ENCODE measurements at places on chromosomes 3 and 15. TPM values are rescaled to one million over a fixed set of nuclear protein-coding genes. Genes with fewer than 3 reads are reported as not detected.

The CEMIP gene
- 1.1 TPM for total RNA-seq

The MESD gene
- 33.0 TPM for total RNA-seq

DNA sequence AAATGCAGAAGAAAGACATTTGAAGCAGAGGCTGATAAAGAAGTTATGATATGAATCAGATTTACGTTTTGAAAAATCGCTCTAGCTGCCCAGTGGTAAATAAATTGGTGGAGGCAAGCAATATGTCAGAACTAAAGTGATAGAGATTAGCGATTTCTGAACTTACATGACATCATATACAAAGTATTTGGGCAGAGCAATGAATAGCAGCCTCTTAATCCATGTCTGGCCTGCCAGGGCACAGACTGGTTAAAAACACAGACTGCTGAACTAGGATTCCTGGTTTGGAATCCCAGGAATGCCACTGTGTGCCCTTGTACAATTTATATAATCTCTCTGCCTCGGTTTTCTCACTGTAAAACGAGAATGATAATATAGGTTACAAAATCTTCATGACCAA is 243.1 kb upstream of the SETMAR start:
- DNase-seq, result no peak

DNA sequence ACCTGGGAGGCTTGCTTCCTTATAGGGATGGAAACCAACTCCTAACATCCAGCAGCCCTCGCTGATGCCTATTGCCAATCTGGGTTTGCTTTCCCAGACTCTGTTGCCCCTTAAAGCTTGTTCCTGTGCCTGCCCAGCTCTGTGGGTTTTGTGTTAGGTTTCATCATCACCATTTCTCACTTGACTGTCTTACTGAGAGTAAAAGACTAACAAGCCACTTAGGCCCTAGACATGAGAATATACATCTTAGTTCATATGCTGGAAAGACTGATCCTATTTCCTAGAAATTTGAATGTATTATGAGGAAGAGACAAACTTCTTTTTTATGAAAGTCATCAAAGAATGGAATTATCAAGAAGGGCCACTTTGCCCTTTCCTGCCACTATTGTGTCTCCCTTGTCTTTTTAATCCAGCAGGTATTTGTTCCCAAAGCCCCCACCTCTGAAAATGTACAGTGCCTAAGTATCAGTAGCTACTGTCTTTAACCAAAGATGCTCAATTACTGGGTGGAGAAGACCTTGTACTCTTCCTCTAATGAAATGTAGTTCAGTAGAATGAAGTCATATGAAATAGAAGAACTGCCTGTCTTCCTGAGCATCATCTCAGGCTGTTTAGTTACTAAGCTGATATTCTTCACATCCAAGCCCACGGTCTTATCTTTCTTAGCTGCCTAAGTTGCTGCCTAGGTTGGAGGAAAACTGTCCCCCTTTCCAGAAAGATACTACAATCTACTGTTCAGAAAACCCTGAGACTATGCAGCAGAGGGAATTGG is 59.8 kb upstream of the ZPLD1 start:
- no peak for DNase-seq

DNA sequence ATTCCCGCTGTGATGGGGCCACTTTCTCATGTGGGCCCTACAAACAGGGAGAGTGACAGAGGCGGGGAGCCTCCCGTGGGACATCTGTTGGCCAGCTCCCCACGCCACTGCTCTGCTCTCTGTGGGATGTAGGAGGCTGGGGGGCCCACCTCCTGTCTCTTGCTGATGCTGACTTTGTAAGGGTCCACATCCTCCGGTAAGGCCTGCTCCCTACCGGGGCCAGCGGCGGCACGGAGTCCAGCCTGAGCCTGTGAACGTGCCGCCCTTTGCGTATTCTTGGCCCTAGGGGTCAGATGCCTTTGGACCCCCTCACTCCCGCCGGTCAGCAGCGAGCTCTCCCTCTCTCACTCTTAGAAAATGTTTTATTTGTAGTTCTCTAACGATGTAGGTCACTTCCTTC is 153.2 kb downstream of the LRRC28 start:
- DNase-seq, result no peak

DNA sequence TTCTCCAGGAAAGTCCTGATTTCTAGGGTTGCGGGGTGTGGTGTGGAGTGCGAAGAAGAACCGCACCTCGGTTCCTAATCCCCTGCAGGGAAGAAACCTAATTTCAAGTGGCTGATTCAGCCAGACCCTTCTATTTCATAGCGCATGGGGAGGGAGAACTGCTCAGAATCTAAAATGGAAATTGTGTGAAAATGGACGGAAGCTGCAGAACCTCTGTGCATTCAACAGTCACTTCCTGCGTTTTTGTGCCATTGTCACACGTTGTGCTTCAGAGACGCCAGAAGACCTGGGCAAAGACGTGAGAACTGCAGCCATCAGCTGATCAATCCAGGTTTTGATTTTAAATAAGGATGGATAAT is 1.2 kb downstream of the SIDT1 start:
- no peak for DNase-seq
